CD8-positive, alpha-beta memory T cell (primary cell): ENCODE measurements at places on chromosomes 5 and 9.

DNA sequence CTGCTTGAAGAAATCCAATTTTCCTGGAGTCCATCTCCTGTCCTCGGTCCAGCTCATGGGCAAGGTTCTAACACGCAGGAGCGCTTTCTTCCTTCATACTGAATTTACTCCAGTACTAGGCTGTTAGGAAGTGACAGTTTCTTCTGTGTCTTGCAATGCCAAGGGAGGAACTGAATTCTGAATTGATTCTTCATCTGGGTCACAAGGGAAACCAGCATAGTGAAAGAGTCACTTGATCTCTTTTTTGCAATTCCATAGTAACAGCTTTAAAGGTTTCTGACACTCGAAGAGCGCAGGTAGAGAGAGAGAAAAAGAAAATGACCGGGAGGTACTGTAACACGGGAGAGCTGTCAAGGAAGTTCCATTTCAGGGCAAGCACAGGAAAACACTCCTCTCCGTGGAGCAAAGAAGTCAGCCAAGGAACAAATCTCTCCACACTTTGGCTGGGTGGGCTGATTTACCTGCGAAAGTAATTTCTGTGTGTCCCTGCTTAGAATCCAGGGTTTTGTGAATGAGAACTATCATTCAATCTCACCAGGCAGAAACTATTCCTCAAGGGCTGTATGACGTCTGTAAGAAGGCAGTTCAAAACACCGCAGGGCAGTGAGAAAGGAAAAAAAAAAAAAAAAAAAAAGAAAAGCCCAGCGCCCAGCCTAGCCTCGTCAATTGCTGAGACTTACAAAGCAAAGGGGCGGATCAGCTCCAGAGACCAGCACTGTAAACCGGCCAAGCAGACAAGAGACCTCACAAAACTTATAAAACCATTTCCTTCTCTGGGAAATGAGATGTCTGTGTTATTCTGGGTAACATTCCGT lies 617.8 kb downstream of the PDE4D start:
- no peak for DNase-seq

DNA sequence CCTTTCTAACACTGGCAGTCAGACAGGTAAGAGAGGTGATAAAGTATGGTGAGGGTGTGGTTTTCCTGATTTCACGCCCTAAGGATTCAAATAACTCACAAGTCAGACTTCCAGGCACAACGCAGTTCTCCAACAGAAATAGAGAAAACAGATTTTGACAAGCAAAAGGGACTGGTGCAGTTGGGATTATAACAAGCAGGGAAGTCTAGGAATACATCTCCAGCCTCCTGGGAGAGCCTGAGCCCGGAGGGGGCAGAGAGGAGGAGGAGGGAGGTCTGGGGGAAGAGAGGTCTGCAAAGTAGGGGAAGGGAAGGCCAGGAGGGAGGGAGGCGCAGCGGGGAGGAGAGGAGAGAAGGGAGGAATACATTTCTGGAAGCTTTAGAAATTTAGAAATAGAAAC lies 1.6 kb downstream of the CMBL start:
- DNase-seq, result no peak

- no peak for DNase-seq
Measured at GRCh38 chr9:123697686-123698085, 232.2 kb downstream of the DENND1A start.

DNA sequence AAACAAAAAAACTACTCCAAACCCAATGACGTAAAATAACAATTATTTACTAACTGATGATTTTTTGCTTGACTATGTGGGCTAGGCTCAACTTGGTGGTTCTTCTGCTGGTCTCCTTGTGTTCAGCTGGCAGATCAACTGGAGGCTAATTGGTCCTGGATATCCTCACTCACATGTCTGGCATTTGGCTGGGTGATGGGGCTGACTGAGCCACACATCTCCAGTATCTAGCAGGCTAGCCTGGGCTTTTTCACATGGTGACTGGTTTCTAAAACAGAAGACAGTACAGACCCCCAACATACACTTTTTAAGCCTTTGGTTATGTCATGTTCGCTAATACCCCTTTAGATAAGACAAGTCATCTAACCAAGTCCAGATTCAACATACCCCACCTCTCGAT lies 104.7 kb upstream of the PRRC1 start:
- no peak for DNase-seq

DNA sequence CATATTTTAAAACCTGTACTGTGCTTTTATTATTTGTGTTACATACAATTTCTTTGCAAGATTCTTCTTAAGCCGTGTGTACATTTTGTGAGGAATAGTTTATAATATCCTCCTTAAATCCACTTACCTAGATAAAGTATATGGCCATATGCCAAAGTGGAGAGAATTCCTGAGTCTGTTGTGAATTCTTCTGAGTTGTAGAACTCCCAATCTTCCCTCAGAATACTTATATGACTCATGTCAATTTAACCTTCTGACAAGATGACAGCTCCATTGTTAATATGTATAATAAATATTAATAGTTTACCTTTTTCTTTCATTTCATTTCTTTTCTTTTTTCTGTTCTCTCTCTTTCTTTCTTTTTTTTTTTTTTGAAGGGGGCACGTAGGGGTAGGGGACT lies 6.0 kb upstream of the RICTOR start:
- no peak for DNase-seq

- no peak for DNase-seq
Measured at GRCh38 chr5:173720953-173721600, 104.6 kb upstream of the BOD1 start.

- no peak for DNase-seq
Measured at GRCh38 chr5:10019236-10019635, 230.5 kb downstream of the ATPSCKMT start.

DNA sequence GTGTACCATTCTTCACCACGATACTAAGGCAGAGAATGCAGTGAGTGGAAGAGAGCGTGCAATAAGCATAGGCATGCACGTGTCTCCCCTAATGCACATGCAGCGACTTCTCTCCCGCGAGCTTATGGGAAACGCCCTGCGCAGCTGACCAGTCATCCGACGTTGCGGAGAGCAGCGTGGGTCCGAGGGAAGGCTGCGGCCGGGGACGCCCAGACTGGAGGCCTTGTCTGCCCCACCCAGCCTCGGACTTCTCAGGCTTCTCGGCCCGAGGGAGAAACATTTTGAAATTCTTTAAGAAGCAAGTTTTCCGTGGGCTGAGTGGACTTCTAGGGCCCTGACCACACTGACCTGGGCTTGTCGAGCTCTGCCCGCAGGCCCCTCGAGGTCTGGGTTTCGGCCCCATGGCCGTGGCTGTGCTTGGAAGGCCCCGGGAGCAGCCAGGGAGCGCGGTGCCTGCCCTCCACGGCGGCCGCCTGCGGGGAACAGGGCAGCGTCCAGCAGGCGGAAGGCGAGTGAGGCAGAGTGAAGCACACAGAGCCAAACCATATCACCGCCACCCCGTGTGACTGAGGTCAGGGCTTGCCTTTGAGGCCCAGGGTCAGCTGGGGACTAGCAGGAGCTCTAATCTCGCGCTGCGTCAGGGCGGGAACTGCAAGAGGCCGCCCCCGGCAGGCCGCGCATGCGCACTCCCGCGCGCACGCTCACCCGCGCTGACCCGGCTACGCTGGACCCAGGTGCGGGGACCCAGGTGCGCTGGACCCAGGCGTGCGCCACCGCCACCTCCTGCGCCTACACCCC lies 60.0 kb upstream of the IRX1 start:
- no peak for DNase-seq

DNA sequence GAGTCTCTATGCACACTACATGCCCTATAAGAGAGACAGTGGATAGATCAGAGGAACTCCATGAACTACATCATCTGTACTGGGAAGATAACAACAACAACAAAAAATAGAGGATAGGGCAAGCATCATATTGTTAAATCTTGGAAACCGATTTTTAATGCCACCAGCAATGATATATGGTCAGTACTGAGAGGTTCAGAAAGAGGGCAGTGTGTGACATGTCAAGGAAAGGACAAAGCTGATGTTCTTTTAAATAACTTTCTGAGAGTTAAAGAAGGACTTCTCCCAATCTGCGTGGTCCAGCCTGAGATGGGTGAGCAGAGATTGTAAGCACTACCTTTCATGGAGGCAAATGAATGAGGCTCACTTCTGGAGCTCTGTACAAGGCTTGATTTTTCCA lies 62.0 kb upstream of the PHF24 start:
- DNase-seq, result no peak

DNA sequence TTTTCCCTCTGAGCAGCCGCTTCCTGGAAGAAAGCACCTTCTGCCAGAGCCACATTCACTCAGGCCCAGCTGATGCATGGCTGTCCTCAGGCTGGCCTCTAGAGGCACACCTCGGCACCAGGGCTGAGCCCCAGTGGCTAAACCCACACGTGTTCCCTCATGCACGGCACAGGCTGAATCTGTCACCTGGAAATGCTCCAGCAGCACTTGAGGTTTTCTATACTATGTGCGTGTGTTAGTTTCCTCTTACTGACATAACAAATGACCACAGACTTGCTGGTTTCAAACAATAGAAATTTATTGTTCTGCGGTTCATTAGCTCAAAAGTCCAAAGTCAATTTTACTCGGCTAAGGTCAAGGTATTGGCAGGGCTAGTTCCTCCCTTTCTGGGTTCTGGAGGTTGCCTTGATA lies 141.4 kb downstream of the LRRC70 start:
- DNase-seq, result no peak

DNA sequence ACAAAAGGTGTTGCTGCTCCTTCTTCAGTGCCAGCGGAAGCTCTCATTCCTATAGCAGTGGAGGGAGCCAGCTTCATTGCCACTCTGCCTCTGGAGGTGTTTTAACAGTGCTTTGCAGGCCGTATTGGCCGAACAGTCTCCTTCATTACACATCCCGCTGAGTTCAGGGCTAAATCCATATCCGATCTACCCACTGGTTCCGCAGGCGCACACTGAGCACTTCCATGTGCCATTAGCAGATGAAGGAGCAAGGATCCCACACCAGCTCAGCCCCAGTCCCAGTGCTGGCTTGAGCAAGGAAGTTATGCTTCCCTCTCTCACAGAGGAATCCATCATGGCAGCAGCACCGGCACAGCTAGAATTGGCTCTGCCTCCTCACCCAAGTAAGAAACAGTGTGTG lies 121.2 kb upstream of the IRX2 start:
- DNase-seq, result no peak

GRCh38 chr5:142472306-142472951 lies 147.6 kb upstream of the SPRY4 start:
- DNase-seq, result no peak

DNA sequence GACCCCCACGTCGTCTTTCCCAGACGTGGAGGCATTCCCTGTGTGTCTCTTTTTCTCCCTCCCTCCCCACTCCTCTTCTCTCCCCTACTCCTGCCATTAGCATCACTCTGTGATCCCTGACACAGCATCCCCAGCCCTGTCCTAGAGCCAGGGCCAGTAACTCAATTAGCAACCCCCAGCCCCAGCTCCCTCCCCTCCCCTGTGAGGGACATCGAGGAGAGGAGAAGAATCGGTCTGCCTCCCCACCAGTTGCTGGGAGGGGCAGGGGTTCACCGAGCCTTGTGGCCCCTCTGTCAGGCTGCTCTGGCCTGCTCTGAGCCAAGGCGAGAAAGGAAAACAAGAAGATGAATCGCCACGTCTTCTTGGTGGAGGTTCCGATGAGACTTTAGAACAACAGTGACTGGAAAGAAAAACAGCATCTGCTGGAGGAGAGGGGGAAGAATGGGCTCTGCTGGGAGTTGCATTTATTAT lies 123.1 kb downstream of the PAPPA start:
- DNase-seq, result no peak

DNA sequence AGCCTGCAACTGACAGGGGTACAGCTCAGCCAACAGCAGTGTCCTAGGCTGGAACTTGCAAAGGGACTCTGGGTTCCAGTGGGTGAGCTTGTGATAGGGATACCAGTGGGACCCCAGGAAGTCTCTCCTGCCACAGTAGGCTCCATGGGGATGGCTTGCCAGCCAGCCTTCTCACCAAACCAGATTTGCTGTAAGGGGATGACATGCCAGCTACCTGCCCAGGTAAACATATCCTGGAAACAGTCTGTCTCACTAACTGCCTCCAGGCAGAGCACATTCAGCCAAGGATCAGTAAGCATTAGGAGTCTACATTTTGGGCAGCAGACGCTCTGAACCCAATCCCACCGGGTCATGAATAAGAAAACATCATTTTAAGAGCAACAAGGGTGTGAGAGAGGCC lies 49.9 kb downstream of the SIL1 start:
- DNase-seq, result no peak

GRCh38 chr9:17800418-17800817 lies 221.6 kb downstream of the SH3GL2 start:
- DNase-seq, result no peak

- no peak for DNase-seq
Measured at GRCh38 chr5:17326600-17327037, 109.2 kb downstream of the BASP1 start.

DNA sequence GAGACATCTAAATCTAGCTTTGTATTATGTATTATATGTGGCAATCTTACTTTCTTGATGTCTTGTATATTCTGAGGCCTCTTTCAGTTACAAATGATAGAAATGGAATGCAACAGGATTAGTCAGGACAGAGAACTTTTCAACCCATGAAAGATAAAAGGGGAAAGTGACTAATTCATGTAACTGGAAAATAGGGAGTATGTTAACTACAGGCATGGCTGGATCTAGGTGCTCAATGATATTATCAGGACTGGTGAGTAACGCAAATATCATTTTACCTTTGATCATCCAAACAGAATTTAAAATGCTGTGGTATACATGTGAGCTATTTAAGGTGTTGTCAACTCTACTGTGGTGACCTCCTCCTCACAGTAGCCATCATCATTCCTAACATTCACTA lies 215.7 kb upstream of the GLRA1 start:
- no peak for DNase-seq

- no peak for DNase-seq
Measured at GRCh38 chr5:108003178-108003577, 332.4 kb upstream of the EFNA5 start.

GRCh38 chr5:108606185-108606584 lies 141.5 kb upstream of the FER start:
- no peak for DNase-seq

DNA sequence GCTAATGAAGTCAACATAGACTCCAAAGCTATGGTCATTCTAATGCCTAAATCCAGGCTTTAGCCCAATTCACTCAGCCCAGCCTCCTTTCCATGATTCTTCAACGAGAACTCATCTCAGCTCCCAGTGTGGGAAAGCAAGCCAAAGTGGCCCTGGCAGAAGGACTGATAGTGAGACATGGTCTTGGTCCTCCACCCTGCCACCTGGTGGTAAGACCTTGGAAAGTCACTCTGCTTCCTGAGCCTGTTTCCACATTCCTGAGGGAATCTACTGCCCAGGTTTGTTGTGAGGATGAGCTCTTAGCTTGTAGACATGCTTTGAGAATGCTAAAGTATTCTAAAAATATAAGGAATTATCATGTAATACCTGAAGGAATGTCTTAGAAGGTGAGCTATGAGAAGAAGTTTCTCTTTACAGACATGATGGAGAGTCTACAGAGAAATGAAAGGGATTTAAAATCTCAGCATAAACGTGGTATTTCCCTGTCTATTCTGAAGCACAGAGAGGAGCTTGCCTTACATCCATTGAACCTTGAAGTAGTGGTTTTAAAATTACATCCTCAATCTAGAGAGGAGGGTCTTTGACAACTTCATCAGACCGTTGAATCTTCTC lies 173.5 kb downstream of the TRIM32 start:
- DNase-seq, result no peak

DNA sequence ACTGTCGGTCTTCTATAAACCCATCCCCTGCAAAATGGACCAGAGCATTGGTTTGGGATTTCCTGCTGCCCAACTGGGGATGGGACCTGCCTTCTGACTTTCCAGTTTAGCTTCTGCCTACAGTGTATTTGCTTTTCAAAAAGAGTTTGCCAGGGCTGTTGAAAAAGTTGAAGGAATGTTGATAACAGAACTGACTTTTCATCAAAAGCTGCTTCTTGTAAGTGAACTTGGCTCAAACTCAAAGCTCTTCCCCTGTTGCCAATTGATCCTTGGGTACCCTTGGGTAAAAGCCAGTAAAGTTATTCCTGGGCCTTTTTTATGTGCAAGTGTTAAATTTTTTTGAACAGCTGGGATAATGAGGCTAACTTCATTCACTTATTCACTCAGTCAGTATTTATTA lies 142.9 kb upstream of the SLC30A5 start:
- DNase-seq, result no peak
